ENCODE measurements at places on chromosomes 12 and 14. TPM values are rescaled to one million over a fixed set of nuclear protein-coding genes. Genes with fewer than 3 reads are reported as not detected.

The KRT7 gene
- total RNA-seq: 65.0 TPM

The FAIM2 gene
- total RNA-seq: 0.46 TPM

The SDS gene
- not detected for total RNA-seq

The PLXNC1 gene
- 0.40 TPM for total RNA-seq

The ZC2HC1C gene
- 1.6 TPM for total RNA-seq

The NGB gene
- not detected for total RNA-seq

GRCh38 chr12:1445807-1446206 is 148.6 kb downstream of the FBXL14 start:
- peak overlapping the region; percentile 0 for H3K27ac ChIP-seq
- H3K36me3 ChIP-seq: peaks cover 17% of the 10 kb centered on the region
- H3K4me1 ChIP-seq: peaks cover 32% of the 10 kb centered on the region
- no peak overlapping the region for H3K4me3 ChIP-seq

DNA sequence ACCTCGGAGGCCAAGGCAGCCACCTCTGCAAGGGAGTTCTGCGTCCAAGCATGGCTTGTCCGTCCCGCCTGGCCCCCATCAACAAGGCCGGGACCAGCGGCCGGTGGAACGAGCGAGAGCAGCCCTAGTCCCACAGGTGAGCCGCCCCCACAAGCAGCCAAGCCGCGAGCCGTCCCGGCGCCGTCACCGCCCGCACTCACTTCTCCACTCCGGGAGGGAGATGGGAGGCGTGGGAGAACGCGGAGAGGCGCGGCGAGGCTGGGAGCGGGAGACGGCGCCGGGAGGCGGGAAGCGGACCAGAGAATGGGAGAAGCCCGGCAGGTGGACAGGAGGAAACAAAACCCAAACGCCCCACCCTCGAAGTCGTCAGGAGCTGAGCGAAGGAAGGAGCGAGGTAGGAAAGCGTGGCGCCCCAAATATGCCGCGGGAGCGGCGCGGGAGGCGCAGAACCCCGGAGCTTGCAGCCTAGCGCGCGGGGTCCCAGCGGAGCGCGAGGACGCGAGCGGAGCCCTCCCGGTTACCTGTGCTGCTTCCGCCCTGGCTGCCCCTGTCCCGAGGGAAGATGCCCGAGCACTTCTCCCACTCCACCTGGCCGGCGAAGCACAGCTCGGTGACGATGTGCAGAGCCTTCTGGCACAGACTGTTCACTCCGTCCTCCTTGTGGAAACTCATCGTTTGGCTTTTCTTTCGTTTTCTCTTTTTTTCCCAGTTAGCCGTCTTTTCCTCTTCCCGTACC is 600 bp downstream of the SYT10 start:
- H3K4me3 ChIP-seq: peak overlapping the region; percentile 74
- H3K36me3 ChIP-seq: 0 out of 2 replicates have a peak, but pooled peaks cover 5% of the 10 kb centered on the region
- no peak overlapping the region for H3K27ac ChIP-seq
- DNase-seq: no peak

GRCh38 chr14:95523051-95523814 is 6.8 kb upstream of the SYNE3 start:
- H3K27ac ChIP-seq: peak overlapping the region; percentile 93
- peaks cover 83% of the 10 kb centered on the region for H3K4me1 ChIP-seq
- no peaks in the 10 kb centered on the region for H3K27me3 ChIP-seq
- H3K4me3 ChIP-seq: peak overlapping the region; percentile 75
- DNase-seq: no peak

DNA sequence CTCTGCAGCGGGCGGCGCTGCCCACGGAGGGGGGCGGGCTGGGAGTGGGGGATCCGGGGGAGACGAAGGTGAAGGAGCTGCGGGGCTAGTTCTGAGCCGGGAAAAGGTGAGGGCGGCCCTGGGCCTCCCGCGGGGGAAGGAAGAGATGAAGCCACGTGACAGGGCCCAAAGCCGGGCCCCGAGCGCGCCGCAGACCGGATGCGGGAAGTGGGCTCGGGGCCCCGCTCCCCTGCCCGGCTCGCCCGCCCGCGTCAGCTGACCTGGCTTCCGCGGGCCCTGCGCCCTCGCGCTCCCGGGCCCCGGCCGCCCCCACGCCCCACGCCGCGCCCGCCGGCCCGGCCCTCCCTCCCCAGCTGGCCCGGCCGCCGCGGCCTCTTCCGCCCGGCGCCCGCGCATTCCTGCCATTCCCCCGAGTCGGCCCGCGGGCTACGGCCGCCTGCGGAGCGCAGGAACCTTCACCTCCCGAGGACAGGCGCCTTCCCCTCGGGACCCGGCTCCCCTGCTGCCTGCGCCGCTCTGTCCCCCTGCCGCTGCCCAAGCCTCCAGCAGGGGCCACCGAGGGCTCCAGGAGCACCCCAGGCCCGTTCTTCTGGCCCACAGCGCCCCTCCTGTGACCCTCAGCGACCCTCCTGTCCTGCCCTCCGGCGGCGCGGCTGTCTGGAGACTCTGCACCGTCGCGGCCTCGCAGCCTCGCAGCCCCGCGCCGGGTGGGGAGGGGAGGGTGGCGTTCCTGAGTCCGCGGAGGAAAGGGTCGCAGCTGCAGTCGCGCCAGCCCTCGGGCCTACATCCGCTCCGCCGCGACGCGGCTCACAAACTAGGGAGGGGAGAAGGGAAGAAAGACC is 20.4 kb downstream of the NINJ2 start:
- peak overlapping the region; percentile 60 for H3K4me3 ChIP-seq
- H3K36me3 ChIP-seq: no peaks in the 10 kb centered on the region
- H3K4me1 ChIP-seq: peaks cover 33% of the 10 kb centered on the region
- peak overlapping the region; percentile 89 for H3K27ac ChIP-seq
- H3K27me3 ChIP-seq: no peaks in the 10 kb centered on the region
- DNase-seq: peak; percentile 13

GRCh38 chr14:44384093-44384492 is 123.0 kb downstream of the FSCB start:
- H3K27ac ChIP-seq: no peak overlapping the region
- H3K36me3 ChIP-seq: peaks cover 4% of the 10 kb centered on the region
- no peaks in the 10 kb centered on the region for H3K27me3 ChIP-seq
- no peak for DNase-seq
- H3K4me1 ChIP-seq: no peaks in the 10 kb centered on the region

GRCh38 chr12:84691266-84691665 is 221.3 kb downstream of the SLC6A15 start:
- H3K36me3 ChIP-seq: no peaks in the 10 kb centered on the region
- H3K27me3 ChIP-seq: no peaks in the 10 kb centered on the region
- no peak overlapping the region for H3K27ac ChIP-seq
- H3K4me3 ChIP-seq: no peak overlapping the region

- H3K27ac ChIP-seq: no peak overlapping the region
- H3K4me1 ChIP-seq: no peaks in the 10 kb centered on the region
- no peaks in the 10 kb centered on the region for H3K36me3 ChIP-seq
- H3K4me3 ChIP-seq: no peak overlapping the region
- H3K27me3 ChIP-seq: peaks cover 37% of the 10 kb centered on the region
Measured at GRCh38 chr12:3446235-3446634, 44.8 kb upstream of the PRMT8 start.

- no peak overlapping the region for H3K27ac ChIP-seq
- DNase-seq: no peak
- peaks cover 16% of the 10 kb centered on the region for H3K4me1 ChIP-seq
- H3K4me3 ChIP-seq: no peak overlapping the region
- H3K27me3 ChIP-seq: peaks cover 10% of the 10 kb centered on the region
Measured at GRCh38 chr14:99630202-99630601, 14.7 kb upstream of the HHIPL1 start.

DNA sequence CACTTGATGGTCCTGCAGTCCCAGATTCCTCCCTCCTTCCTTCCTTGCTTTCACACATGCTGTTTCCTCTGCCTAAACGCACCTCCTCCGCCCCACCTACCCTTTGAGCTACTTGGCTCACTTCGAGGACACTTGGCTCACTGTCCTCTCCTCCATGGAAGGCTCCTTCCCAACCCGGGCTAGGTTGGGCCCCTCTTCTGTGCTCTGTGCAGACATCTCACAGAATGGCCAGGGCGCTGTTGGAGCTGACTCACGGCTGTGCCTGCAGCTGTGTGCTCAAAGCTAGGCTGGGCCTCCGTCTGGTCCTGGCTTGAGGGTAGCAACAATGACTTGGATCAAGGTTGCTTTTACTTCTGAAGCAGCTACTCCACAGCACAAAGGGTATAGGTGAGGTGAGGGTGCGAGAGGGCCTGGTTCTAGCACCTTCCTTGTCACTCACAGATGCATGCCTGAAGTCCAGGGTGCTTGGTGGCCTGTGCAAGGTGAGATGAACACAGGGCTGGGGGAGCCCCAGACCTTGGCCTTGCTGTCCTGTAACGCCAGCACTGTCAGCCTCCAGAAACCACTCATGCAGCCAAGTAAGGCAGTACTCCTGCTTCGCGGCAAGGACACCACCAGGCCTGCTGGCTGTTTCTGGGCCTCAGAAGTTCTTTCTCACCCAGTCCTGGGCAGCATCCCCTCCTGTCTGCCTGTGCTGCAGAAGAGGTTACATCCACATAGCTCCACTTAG is 61.8 kb downstream of the GALNT16 start:
- H3K27ac ChIP-seq: no peak overlapping the region
- no peak for DNase-seq
- no peak overlapping the region for H3K4me3 ChIP-seq
- H3K27me3 ChIP-seq: peaks cover 8% of the 10 kb centered on the region
- no peaks in the 10 kb centered on the region for H3K36me3 ChIP-seq
- peaks cover 19% of the 10 kb centered on the region for H3K4me1 ChIP-seq

DNA sequence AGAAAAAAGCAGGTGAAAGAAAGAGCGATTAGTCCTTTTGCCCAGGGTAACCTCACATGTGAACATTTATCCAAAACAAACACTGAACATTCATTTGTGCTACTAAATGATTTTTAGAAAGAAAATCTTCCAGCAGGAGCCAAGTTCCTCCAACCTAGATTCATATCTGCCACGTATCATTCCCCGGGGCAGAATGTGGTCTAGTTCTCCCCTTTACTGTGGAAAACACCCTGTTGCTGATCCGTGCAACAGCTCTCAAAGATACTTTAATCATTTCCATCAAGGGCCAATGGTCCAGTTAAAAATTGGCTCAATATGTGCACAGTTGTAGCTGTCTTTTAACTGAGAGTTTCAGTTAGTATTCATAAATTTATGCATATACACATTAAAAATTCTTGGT is 479.1 kb downstream of the ATP23 start:
- H3K27me3 ChIP-seq: no peaks in the 10 kb centered on the region
- H3K27ac ChIP-seq: peak overlapping the region; percentile 84
- DNase-seq: peak; percentile 87
- peak overlapping the region; percentile 43 for H3K4me3 ChIP-seq

DNA sequence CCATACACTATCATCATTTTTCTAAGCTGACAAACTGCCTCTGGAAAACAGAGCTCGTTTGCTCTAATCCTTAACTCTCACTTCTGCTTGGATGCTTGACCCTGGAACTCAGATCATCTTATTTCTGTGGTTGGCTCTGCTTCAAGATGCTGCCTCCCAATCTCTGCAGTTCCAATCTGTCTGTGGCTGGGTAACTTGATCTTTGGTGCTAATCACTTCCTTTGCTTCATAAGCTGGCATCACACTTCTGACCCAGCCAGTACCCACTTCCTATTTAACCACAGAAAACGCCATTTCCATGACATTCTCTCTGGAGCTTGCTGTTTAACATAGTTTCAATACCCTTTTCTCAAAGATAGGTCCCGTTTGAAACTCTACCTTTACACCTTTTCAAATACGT is 254.2 kb downstream of the ACSS3 start:
- no peak overlapping the region for H3K4me3 ChIP-seq
- no peaks in the 10 kb centered on the region for H3K27me3 ChIP-seq
- no peaks in the 10 kb centered on the region for H3K4me1 ChIP-seq
- no peaks in the 10 kb centered on the region for H3K36me3 ChIP-seq

- peak overlapping the region; percentile 96 for H3K4me3 ChIP-seq
- H3K27ac ChIP-seq: peak overlapping the region; percentile 91
- peak; percentile 58 for DNase-seq
- H3K36me3 ChIP-seq: peaks cover 6% of the 10 kb centered on the region
- H3K27me3 ChIP-seq: peaks cover 5% of the 10 kb centered on the region
Measured at GRCh38 chr12:92927436-92928281, 1.4 kb downstream of the EEA1 start.

DNA sequence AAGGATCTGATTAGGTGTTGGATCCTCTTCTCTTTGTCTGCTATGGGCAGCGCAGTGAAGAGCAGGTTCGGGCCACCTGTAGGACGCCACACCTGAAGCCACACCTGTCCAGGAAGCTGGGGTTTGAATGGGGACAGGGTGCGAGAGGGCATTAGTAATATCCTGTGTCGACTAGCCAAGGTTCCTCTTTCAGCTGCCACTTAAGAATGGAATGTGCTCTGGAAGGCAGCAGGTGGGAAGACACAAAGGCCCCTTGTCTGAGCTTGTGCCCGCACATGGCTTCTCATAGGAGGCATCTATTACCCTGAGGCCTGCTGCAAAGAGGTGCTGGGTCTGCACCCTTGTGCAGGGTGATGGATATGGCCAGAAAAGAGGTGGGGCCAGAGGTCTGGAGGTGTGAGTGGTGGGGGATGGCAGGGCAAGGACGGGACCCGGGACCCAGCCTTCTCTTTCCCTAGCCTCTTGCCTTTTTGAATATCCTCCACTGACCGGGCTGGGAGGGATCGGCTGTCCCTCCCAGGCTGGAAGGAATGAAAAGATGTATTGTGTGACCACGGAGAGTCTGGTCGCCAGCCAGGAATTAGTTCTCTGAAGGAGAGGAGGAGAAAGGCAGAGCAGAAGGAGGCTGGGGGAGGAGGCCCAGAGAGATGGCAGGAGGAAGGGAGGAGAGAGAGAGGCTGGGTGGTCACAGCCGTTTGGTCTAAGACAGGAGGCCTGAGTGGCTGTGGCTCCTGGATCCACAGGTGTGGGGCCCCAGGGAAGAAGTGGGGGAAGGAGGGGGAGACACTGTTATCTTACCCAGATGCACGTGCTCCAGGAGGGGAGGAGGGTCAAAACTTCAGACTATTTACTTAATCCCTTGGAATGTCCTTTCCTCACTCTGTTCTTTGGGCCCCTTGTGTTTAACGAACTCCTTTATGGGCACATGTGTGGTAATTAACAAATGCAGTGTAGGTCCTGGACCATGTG is 101.5 kb downstream of the SMOC1 start:
- no peaks in the 10 kb centered on the region for H3K4me1 ChIP-seq
- H3K27me3 ChIP-seq: peaks cover 12% of the 10 kb centered on the region
- H3K36me3 ChIP-seq: no peaks in the 10 kb centered on the region
- H3K27ac ChIP-seq: no peak overlapping the region

DNA sequence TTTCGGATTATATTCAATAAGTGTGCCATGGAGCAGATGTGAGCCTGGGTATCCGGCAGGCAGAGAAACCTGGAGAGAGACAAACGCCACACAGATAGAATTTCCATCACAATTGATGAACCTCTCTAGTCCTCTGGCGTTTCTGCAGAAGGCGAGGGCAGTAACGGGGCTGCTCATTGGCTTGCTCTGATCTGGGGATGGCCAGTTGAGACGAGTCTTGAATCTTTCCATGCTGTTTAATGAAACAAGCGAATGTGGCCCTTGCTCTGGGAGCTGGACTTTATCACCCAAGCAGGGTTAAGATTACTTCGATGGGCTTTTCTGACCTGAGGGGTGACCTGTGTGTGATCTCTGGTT is 42.4 kb upstream of the CLMN start:
- no peak for DNase-seq
- no peaks in the 10 kb centered on the region for H3K27me3 ChIP-seq
- H3K27ac ChIP-seq: no peak overlapping the region
- no peak overlapping the region for H3K4me3 ChIP-seq

DNA sequence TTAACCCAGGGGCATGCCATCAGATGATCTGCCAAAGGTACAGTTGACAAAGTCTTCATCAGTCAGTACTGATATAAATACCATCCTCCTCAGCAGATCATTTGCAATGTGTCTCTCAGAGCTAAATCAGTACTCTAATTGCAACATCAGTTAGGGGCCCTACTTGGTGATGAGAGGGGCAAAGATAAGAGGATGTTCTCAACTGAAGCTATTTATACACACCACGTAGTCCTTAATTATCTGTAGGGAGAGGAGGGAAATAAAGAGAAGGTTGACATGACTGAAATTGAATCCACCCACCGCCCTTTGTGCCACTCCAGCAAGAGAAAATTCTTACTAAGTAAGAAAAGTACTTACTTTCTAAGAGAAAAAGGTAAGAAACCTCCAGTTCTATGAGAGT is 157.8 kb upstream of the NUDT4 start:
- no peak overlapping the region for H3K27ac ChIP-seq
- H3K4me1 ChIP-seq: peaks cover 12% of the 10 kb centered on the region
- no peak for DNase-seq
- peaks cover 7% of the 10 kb centered on the region for H3K36me3 ChIP-seq

Measured in HFFc6 (cell line).